ENCODE measurements at places on chromosomes 4 and X.

DNA sequence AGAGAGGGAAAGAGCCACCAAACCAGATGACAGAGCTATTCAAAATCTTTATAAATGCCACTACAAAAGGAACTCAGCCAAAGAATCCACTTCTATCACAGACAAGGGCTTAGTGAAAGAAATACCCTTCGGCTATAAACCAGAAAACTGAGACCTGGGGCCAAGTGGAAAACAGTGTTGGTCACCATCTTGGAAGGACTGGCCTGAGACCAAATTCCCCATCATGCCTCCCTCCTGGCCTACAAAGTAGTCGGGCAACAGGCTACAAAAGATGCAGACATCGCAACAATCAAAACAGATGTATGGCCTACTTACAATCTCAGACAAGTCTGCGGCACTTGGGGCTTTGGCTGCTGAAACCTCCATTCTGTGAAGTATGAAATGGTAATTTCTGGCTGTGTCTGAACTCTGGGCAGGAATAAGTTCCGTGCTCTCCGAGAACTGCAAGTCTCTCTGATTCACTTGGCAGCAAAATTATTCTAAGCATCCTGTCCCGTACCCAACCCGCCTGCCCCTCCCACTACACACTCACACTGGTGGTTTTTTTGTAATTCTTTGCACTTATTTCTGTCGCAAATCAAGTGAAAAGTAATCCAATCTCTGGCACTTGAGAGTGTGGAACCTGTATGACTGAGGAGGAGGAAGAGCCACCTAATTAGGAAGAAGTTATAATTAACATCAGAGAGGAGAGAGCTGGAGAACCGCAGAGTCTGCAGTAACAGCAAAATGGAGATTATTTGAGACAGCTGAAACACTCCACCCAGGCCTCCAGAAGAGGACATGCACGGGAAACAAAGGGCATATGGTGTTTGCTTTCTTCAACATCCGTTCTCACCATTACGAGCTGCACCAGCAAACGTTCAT lies 87.8 kb downstream of the SH3KBP1 start:
- DNase-seq, result no peak

DNA sequence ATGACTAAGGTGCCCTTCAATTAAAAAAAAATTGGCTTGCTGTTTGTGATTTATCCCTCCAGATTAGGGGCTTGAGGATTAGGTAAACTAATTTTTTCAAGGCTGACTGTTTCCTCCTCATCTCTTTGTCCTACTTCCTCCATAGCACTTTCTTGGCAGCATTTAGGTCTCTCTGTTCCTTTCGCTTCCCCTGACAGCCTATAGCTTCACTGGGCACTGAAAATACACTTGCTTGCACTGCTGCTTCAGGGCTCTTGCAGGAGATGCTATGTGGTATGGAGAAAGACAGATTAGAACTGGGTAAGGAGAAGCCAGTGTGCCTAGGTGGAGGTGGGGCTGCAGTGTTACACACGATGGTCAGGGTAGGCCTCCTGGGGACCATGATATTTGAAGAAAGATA lies 112.3 kb upstream of the SFRP2 start:
- DNase-seq, result no peak

GRCh38 chrX:87017210-87017609 lies 500.4 kb upstream of the KLHL4 start:
- no peak for DNase-seq

DNA sequence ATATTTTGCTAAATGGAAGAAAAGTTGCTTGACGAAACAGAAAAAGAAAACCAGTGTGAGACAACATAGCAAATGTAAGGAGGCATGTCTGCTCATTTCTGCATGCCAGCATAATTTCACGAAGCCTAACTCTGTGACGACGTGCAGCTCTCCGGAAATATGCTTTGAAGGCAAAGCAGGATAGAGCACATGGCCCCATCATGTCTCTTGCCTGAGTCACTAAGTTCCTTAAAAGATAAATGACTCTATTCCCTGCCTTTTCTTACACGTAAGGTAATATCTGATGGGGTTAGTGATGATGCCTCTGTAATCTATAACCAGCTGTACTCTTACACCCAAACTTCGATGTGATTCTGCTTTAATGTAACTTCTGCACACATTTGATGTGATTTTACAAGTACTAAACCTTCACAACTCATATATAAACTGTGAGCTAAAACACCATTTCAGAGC lies 64.5 kb downstream of the ANXA3 start:
- no peak for DNase-seq

GRCh38 chr4:164946810-164947209 lies 30.6 kb downstream of the TRIM61 start:
- DNase-seq, result no peak

Data from stimulated activated CD4-positive, alpha-beta T cell treated with anti-CD3 and anti-CD28 coated beads, Interleukin-1b, Interleukin-23, amount 100 ng/mL, for 4 hours (primary cell).